ENCODE measurements at places on chromosomes 5 and 9.

DNA sequence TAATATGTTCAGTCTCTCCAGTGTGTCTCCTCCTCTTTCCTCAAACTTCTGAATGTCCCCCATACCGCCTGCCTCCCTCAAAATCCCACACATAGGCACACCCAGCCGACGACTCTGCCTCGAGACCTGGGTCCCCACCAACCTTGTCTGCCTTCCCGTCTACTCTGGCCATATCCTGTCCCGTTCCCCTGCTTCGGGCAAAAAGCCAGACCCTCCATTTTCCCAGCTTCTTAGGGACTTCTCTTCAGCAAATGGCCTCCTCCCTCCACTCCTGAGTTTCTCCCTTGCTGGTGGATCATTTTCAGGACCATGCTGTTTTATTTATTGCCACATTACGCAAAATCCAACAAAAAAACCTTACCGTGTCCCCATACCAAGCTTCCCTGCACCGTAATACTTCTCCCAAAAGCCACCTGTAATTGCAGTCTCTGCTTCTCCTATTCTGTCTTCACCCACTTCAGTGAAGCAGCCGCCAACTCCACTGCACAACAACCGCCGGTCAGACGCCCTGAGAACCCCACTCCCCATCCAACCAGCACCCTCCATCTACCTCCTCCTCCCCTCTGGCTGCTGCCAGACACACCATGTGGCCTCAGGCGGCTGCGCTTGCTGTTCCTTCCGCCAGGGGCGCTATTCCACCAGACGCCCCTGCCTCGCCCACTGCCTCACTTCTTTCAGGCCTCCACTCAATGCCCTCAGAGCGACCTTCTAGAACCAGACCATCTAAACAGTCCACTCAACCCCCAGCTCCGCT is 117.0 kb downstream of the TRPM6 start:
- DNase-seq: peak; percentile 20

DNA sequence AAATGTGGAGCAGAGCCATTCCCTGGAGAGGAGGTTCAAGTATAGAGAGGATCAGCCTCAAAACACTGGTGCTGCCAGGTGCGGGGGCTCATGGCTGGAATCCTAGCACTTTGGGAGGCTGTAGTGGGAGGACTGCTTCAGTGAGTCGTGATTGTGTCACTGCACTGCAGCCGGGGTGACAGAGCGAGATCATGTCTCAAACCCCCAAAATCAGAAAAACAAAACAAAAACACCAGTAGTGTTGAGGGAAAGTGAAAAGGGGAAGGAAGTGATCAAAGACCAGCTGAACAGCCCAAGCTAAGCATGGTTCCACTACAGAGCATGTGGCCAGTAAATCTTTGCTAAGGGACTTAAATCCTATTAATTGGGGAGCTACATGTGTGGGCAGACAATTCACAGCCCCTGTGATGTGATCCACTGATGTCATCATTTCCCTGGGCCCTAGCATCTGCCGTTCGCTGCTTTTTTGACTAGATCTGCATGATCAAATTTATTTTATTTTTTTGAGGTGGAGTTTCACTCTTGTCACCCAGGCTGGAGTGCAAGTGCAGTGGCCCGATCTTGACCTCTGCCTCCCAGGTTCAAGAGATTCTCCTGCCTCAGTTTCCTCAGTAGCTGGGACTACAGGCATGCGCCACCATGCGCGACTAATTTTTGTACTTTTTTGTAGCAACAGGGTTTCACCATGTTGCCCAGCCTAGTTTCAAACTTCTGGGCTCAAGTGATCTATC is 2.7 kb upstream of the PCBD2 start:
- DNase-seq: no peak

GRCh38 chr9:138053996-138054752 is 176.6 kb downstream of the CACNA1B start:
- no peak for DNase-seq

DNA sequence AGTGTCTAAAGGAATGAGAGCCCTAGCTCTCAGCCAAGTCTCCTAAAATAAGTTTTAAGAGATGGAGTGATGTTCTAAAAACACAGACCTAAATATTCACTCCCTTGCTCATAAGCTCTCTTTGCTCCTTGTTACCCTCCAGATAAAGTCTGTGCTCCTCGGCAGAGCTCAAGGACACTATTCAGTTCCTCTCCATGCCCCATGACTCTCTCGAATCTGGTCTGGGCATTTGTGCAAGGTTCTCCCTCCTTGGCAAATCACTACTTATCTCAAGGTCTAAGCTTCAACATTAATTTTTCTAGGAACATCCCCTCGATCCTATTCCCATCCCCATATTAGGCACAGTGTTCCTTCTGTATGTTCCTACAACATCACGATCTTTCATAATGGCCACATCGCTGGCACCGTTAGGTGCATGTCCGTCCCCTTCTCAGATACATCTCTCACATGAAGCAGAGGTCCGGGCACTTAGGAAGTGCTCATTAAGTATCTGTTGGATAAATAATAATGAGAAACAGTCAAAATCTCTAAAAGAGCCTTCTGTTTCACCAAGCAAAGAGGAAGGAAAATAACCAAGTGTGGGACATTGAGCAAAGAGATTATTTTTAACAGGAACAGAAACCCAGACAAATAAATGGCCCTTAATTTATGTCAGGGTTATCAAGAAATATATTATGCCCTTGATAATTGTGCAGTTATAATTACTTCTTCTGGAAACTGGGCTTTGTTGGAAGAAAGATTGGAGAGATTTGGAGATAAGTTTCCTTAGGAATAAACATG is 85.9 kb upstream of the HTR4 start:
- no peak for DNase-seq

- no peak for DNase-seq
Observed at GRCh38 chr5:146390469-146390868, 51.8 kb downstream of the POU4F3 start.

GRCh38 chr5:42719034-42719433 is 37.6 kb upstream of the CCDC152 start:
- no peak for DNase-seq

All from NCI-H1694 treated with DMSO at 0.1 percent for 48 hours (cell line).